ENCODE measurements at places on chromosomes 3 and 15.

- DNase-seq = no peak
These were observed 425.4 kb upstream of the TPRG1 start for GRCh38 chr3:188746291-188746783.

DNA sequence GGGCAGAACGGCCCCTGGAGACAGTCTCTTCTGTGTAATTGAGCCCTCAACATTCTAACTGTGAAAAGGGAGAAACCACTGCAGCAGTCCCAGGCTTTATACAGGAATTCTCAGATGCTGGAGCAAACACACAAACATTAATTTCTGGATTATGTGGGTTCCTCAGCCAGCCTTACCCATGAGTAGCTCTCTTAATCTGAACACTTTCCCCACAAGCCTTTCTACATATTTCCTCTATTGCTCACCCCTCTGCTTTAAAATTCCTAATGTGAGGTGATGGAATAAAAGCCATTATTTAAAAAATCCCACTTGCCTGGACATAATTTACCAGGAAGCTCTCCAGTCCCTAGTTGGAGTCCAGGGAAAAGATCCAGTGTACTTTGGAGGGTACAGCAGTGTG lies 139.0 kb downstream of the CTNNB1 start:
- no peak for DNase-seq

GRCh38 chr15:38225381-38225780 lies 27.3 kb upstream of the SPRED1 start:
- no peak for DNase-seq

GRCh38 chr15:57213862-57214261 lies 162.4 kb upstream of the CGNL1 start:
- DNase-seq = no peak

- no peak for DNase-seq
These were observed 379.3 kb downstream of the MAGI1 start for GRCh38 chr3:65659396-65659795.

DNA sequence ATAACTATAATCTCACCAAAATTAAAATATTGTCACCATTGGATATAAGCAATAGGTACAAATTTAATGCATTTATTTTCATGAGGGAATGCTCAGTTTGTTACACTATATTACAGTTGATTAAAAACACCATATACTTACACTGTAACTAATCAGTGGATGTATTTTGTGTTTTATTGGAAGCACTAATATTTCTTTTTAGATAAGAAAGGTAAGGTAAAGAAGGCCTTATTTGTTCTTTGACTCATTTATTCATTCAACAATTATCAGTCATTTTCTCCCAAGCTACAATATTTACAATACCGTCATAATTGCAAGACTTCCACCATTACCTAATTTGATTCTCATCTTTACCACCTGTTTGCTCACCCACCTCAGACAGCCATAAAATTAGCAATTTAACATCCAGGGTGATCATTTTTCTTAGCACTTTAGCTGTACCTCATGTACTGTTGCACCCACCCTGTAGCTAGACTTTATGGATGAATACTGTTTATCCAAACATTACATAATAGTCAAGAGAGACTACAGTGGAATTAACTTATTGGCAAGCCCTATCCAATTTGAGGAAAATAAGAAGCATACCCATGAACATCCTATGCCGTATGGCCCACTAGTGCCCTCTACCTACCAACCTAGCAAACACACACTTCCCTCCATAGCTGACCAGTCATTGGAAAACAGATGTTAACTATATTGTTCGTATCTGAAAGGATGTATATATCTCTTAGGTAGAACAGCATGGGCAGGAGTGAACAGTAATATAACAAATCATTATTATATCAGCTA lies 229.6 kb downstream of the BBX start:
- DNase-seq = no peak

DNA sequence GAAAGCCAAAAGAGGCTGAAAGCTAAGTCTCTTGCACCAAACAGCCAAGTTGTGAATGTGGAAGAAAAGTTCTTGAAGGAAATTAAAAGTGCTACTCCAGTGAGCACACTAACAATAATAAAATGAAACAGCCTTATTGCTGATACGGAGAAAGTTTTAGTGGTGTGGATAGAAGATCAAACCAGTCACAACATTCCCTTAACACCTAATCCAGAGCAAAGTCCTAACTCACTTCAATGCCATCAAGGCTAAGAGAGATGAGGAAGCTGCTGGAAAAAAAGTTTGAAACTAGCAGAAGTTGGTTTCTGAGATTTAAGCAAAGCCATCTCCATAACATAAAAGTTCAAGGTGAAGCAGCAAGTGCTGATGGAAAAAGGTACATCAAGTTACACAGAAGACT lies 288.8 kb upstream of the RARB start:
- DNase-seq = no peak

GRCh38 chr3:184333190-184333589 lies 4.2 kb upstream of the FAM131A start:
- DNase-seq = no peak

DNA sequence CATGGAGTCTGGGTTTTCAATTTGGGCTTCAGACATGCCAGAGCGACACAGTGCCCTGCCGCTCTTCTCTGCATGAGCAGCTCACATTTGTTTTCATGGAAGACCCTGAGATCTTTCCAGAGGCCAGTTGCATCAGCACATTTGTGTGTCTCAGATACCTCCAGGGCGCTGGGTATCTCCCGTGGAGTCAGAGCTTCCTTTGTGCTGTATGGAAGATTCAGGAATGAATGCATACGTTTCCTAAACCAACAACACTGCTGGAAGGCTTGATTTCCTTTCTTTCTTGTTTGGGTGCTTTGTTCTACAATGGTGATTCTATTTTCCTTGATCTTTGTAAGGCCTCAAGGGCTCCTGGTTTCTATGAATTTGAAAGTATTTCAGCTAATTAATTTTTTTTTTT lies 106.5 kb downstream of the CACNA2D3 start:
- DNase-seq = no peak

- DNase-seq = no peak
These were observed 60.5 kb upstream of the LRIG1 start for GRCh38 chr3:66561367-66561766.

DNA sequence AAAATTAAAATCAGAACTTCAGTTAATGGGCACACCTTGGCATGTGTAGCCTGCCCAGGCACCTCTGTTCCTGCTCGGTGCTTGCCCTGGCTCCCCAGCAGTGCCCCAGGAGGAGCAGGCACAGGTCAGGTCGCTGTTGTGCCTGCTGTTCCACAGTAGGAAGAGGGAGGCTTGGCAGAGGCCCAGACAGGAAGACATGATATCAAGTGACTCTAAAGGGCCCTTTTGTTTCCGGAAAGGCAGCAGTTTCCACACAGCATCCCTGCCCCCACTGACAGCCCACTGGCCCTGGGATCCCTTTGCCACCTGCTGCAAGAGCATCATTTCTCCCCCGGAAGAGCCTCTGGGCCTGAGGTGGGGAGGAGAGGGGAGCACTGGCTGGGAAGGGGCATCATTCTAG lies 40.5 kb upstream of the HES1 start:
- DNase-seq = no peak

- DNase-seq = no peak
These were observed 91.1 kb downstream of the WNT7A start for GRCh38 chr3:13788522-13789424.

DNA sequence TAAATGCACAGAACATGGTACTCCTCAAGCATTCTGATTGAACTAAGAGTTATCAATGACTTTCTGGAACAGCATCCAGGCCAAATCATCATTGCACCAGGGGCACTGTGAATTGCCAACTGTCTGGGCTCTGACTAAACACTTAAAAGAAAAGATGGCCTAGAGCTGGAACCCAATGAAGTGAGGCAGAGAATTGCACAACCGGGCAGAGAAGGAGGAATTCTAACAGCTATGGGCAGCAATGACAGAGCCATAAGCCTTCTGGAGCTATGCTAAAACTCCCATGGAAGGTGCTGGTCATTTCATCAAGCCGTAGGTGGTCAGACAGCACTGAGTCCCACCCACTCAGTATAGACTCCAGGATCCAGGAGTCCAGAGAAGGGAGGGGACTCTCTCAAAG lies 48.1 kb upstream of the OXTR start:
- no peak for DNase-seq

- no peak for DNase-seq
These were observed 27.9 kb upstream of the FAM174B start for GRCh38 chr15:92683511-92683834.

- no peak for DNase-seq
These were observed 25.7 kb downstream of the KLF13 start for GRCh38 chr15:31352339-31352751.

GRCh38 chr15:66766282-66767230 lies 64.5 kb downstream of the SMAD6 start:
- no peak for DNase-seq

- no peak for DNase-seq
These were observed 56.0 kb upstream of the MME start for GRCh38 chr3:155024006-155024638.

DNA sequence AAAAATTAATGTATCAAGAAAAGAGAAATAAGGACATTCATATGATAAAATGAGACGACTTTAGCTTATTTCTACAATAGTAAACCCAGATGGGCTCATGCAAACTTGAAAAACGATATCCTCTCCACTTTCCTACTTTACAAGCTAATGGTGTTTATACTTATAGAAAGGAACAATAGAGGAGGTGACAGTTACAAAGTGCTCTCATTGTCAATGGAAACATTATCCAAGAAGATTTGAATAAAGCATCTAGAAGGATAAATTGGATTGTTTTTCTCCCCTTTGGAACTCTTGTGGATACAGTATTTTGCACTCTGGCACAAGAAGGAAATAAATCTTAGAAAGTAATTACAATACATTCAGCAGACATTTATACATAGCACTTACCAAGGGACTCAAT lies 20.2 kb upstream of the CCDC66 start:
- DNase-seq = no peak

- DNase-seq = no peak
These were observed 43.9 kb upstream of the BHLHE40 start for GRCh38 chr3:4935347-4935746.

GRCh38 chr3:59430341-59430740 lies 380.5 kb upstream of the CFAP20DC start:
- DNase-seq = no peak

DNA sequence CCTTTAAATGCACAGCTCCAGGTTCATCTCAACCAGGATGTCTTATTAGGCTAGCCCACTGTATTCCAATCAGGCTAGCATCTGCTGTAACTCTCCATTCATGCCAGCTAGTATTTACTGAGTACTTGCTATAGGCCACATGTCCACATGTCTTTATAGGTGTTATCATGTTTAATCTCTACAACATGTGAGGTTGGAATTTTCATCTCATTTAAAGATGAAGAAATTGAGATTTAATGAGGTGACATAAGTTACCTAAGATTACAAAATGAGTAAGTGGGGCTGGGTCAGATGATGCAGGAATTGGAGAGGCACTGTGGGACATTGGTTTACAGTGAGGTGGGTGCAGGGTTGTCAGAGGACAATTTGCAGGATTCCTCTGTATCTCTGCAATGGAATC lies 2.9 kb downstream of the IFT122 start:
- no peak for DNase-seq

DNA sequence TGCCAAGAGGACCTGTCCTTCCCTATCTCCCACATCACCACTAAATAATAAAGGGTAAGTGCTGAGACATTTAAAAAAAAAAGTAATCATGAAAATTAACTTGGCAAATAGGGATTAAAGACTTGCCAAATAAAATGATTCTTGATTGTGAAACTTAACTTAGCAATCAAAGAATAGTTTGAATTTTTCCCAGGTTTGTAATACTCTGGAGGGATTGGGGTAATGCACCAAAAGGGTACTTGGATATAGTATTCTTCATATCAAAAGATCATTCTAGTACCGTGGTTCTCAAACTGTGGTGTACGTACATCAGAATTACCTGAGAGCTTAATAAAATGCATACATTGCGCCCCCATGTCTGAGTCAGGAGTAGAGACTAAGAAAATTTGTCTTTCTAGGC lies 28.5 kb downstream of the CALML4 start:
- DNase-seq = no peak

DNA sequence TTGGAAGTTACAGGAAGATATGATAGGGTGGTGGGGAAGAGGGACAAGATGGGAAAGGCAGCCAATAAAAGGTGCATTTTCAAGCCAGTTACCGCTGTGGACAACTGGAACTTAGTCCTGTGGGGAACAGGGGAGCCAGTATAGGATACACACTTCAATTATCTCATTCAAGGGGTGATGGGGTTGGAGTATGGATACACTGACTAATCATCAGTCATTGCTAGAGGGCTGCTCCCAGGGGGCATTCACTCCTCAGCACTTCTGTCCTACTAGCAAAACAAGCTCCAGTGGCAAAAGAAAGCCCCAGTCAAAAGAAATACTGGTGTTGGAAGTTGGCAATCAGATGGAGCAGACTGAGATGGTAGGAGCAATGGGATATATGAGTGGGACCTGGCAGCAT lies 183.4 kb upstream of the GADL1 start:
- DNase-seq = no peak
